RPMI7951 (cell line): ENCODE measurements at places on chromosomes 1 and 21. TPM values are rescaled to one million over a fixed set of nuclear protein-coding genes. Genes with fewer than 3 reads are reported as not detected.

GRCh38 chr21:42672699-42673458, 19.5 kb downstream of the PDE9A start:
- peak; percentile 78 for DNase-seq

GRCh38 chr1:150660584-150660983, 31.2 kb upstream of the ENSA start:
- no peak for DNase-seq

DNA sequence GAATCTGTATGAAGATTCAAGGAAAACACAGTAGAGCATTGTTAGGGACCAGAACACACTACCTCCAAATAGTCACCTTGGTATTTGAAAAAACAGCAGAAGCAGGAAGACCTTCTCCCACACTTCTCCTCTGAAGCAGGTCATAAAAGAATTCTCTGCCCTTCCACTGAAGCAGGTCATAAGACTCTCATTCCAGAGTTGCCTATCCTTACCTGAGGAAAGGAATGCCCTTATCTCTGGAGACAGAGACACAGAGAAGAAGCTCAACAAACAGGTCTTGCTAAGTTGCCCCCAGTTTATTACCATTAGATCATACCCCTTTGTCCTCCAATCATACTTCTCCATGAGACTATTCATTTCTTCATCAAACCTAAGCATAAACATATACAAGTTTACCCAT, 225.8 kb upstream of the TNR start:
- no peak for DNase-seq

- no peak for DNase-seq
Measured at GRCh38 chr1:40956407-40956806, 23.1 kb upstream of the CTPS1 start.

DNA sequence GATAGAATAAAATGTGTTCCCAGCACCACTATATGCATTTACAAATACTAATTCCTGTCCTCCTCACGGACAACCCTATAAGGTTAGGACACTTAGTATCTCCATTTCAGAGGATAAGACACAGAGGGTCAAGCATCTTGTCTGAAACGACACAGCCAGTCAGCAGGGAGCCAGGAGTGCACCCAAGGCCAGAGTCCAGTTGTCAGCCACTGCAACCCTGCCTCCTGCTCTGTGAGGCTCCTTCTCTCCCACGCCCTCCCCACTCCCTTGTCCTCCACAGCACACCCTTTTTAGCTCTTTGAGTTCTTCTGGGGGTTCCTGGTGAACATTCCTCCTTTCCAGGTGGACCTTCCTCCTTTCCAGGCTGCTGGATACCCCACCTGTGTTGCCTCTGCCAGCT, 119.0 kb upstream of the TNR start:
- DNase-seq: no peak

DNA sequence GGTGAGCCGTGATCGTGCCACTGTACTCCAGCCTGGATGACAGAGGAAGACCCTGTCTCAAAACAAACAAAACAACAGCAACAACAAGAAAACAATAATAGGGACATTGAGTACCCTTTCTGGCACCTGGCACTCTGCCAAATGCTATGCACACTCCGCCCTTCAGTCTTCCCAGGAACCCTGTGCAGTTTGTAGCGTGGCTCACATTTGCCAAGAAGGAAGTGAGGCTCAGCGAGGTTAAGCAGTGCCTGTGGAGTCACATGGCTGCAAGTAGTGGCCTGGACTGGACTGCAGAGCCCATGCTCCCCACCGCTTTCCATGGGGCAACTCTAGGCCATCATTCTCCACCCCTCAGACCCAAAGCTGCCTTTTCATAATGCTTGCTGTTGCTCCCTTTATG, 5.3 kb upstream of the EVA1B start:
- no peak for DNase-seq

DNA sequence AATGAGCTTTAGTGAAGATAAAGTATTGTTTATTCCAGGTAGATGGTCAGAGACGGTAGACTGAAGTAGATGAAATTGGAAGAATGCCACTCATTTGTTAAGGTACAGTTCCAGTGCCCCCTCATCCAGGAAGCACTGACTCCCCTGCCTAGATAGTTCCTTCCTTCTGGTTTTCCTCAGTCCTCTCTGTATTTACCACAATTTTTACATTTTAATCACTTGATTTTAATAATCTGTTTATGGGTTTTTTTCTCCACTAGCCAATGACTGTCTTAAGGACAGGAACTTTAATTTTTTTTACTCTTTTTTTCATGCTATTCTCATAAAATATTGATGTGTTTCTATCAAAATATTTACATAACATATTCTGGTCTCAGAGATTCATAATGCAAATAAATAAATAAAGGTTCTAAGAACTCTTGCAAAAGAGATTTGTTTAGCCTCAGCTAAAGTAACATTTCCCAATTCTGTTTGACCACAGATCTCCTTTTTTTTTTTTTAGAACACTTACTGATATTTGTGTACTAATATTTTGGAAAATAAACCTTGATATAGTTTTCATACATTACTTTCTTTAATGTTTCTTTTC, 651.6 kb downstream of the PLPP3 start:
- no peak for DNase-seq

DNA sequence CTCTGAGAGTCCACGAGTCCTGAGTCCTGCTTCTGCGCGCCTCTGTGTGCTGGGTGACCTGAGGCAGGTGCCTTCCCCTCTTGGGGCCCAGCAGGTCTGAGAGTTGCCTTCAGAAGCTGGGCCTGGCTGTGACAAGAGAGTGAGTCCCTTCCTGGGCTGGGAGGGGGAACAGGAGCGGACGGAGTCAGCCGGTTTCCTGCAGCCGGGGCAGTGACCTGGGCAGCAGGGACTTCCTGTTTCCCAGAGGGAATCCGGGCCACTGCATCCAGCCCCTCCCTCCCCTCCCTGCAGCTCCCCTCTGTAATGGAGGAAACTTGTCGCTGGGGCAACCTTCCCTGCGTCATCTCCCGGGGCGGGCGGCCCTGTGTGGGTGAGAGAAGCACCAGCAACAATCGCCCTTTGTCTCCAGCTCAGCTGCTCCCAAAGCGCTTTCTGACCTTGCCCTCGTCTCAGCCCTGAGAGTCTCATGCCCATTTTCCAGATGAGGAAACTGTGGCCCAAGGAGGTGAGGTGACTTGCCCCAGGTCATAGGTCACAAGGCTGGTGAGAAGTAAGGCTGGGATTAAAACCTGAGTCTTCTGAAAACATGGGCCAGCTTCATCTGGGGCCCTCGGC, 61.1 kb downstream of the SDC3 start:
- DNase-seq: peak; percentile 90

Gene RPE65
- total RNA-seq: not detected in 2 replicates

DNA sequence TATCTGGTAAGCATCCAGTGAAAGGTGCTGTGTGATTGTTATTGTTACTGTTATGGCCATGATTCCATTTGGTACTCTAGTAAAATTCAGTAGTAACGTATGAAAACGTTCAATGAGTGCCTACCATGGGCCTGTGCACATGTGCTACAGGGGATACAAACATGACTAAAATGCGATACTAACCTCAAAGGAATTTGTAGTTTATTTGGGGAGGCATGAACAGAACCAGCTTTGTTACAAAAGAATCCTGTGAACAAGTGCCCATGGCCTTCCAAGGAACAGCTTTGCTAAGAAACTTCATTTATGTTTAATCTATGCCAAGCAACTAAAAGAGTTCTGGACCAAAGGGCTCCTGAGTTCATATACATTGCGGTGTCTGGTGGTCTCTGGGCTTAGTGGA, 28.7 kb downstream of the PTGFR start:
- DNase-seq: peak; percentile 76

DNA sequence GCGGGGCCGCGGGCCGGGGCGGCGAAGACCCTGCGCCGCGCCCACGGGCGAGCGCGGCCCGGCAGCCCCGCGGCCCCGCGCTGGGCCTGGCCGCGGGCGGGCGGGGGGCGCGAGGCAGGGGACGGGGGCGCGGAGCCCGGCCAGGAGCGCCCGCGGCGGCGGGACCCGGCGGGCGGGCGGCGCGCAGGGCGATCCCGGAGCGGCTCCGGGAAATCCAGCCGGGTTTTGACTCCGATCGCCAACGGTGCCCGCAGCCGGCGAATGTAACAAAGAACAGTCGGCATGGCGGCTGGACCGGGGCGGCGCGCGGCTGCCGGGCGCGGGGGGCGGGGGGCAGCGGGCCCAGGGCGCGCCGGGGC, 334 bp downstream of the PRDM15 start:
- DNase-seq: peak; percentile 80

- DNase-seq: peak; percentile 61
Measured at GRCh38 chr1:208238710-208239472, 5.3 kb downstream of the PLXNA2 start.

GRCh38 chr1:167173516-167174184, 47.0 kb upstream of the POU2F1 start:
- DNase-seq: peak; percentile 78

- no peak for DNase-seq
Measured at GRCh38 chr1:114509596-114510273, 1.3 kb downstream of the TRIM33 start.

Gene WDTC1
- 14.5 and 14.9 TPM in 2 replicates for total RNA-seq

Gene PCSK9
- total RNA-seq: under 0.01 TPM in 1 of 2 replicates, not detected in the other

- peak; percentile 76 for DNase-seq
Measured at GRCh38 chr1:199243423-199244061, 604.7 kb downstream of the PTPRC start.

- peak; percentile 34 for DNase-seq
Measured at GRCh38 chr1:30323841-30324240, 399.5 kb downstream of the MATN1 start.

DNA sequence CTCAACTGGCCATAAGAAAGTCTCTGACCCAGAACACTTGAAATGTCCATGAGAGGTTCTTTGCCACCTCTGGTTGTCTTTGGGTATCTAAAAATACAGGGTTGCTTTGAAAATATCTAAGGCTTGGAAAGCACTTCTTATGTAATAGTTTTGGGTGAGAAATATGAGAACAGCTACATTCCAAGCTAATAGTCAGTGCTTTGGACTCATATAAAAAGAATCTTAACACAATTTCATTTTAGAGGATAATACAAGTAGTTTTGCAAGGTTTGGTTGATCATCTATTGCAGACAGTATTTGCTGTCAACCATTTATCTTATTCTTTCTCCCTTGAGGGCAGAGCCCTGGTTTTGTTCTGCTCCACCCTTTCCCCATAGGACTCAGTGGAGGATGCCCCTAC, 207.5 kb downstream of the KCNK2 start:
- DNase-seq: no peak
